Stimulated activated CD8-positive, alpha-beta memory T cell treated with anti-CD3 and anti-CD28 coated beads, Interleukin-2, amount 100 ng/mL, for 48 hours (primary cell): ENCODE measurements at places on chromosomes 2 and 18.
A peak's percentile ranks its signal among the peaks of the same experiment; 100 is the strongest.

GRCh38 chr18:32520771-32521170 is 50.1 kb upstream of the GAREM1 start:
- DNase-seq = no peak

GRCh38 chr18:7035807-7036206 is 81.8 kb downstream of the LAMA1 start:
- DNase-seq = no peak

- DNase-seq = no peak
Observed at GRCh38 chr2:172991031-172991430, 84.6 kb upstream of the MAP3K20 start.

DNA sequence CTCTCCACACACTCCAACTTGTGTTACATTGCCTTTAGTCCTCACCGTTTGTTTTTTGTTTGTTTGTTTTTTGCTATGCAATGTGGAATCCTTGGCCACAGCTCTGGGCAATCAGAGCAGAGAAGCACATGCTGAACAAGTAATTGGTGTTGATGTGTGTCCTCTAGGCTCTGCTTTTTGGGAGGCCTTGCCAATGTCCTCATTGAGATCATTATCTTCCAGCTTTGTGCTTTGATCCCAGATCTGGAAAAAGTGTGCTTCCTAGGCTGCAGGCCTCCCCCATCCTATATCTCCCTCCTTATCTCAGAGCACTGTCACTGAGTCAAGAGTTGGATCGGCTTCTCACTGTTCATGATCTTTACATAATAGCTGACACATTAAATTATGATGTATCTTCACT is 25.9 kb downstream of the OSR1 start:
- DNase-seq = no peak

DNA sequence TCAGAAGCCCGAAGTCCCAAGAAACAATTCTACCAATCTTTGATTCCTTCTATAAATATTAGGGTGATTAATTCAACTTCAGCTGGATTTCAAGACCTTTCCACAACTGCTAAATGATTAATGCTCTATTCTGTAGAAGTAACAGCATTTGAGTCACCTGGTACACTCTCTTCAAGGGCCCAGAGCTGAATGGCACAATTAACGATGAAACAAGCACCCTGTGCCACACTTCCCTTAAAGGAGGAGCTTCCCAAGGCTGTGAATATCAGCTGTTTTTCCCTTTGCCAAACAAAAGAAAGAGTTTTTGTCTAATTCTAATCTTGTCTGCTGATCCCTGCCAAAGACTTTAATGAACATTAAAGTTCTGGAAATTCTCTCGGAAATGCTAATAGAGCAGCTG is 56.0 kb downstream of the BOD1L2 start:
- no peak for DNase-seq

DNA sequence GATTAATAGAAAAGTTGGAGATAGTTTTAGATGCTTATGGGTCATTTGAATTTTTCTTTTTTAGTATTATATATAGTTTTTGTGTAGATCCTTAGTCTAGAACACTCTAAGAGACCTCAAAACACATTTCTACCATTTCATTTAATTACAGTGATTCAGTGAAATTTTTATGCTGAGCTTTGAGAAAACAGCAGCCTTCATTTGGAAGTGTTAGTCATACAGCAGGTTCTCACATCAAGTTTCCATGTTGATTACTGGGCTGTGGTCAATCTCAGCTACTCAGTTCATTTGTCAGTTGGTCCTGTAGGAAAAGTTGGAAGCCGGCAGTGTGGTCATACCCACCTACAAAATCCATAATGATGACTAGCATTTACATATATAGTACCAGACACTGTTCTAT is 37.9 kb downstream of the MAP3K19 start:
- DNase-seq = no peak

GRCh38 chr2:3037196-3038194 is 340.1 kb downstream of the EIPR1 start:
- DNase-seq = no peak

GRCh38 chr2:108260773-108261172 is 21.0 kb downstream of the SULT1C3 start:
- DNase-seq = no peak

- DNase-seq = no peak
Observed at GRCh38 chr2:40507432-40507831, 55.5 kb upstream of the SLC8A1 start.

- no peak for DNase-seq
Observed at GRCh38 chr2:190636361-190636760, 12.5 kb upstream of the NAB1 start.

- no peak for DNase-seq
Observed at GRCh38 chr2:27379383-27379835, 1.1 kb downstream of the ZNF513 start.

DNA sequence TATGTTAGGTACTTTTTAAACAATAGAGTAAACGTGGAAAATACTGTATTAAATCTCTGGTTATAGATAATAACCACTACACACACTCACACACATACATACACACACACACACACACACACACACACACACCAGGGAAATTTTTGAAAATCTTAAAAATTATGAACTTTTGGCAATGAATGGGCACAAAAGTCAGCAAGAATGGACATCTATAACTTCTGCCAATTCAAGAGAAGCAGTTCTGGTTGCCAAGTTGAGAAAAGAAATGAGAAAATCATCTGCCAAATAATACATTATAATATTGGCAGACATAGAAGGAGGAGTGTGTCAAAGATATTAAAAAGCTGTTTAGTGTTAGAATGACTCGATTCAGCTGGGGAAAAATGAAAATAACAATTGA is 42.9 kb upstream of the TMEM178A start:
- DNase-seq = no peak

GRCh38 chr2:105403241-105403782 is 4.5 kb upstream of the FHL2 start:
- no peak for DNase-seq

- DNase-seq = no peak
Observed at GRCh38 chr2:130846686-130847375, 10.1 kb downstream of the ARHGEF4 start.

GRCh38 chr2:21821672-21822227 is 698.0 kb downstream of the TDRD15 start:
- DNase-seq = no peak

DNA sequence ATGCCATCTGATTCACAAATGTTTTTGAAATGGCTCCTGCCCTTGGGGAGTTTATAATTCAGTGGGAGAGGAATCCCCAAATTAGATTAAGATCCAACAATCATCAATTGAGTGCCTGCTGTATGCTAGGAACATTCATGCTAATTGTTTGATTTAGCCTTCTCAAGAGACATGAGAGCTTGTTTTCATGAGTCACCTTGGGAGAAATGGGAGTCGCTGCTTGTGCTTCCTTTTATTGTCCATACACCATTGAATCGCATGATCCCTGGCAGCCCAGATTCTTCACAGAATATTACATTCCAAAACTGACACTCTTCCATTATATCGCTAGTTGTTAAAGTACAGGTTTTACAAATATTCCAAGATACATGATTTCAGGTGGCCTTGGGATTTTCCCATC is 106.0 kb upstream of the MAP3K20 start:
- no peak for DNase-seq

GRCh38 chr18:51153659-51154371 is 43.7 kb downstream of the MEX3C start:
- peak; percentile 43 for DNase-seq

DNA sequence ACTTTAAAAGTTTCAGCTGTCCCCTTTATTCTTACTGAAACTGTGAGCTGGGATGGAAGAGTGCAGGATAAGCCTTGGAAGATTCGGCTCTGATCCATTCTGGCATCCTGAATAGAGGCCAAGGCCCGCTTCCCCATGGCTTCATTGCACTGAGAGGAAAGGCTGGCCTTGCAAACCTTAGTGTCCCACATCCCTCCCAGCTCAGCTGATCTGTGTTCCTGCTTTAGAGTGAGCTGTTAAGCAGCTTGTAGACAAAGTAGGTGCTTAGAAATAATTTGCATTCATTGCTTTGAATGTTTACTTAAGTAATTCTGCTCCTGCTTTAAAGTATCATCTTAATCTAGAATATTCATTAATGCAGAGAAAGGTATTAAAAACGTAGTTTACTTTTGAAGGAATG is 169.6 kb upstream of the BOD1L2 start:
- DNase-seq = no peak

DNA sequence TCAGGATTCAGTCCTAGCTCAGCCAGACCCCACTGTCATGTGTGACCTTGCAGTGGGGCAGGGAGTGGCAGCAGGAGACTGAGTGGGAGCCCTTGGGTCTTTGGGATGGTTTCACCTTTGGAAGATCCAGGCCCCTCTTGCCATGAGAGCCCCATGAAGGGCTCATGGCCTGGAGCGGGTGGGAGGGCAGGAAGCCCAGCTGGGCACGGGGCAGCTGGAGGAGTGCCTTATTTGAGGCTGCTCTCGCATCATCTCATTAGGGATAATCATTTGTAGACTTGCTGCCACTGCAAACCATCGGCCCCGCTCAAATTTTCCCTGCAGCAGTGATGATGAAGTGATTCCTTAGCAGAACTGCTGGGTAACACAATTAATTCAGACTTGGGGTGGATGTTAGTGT is 73.9 kb downstream of the TGOLN2 start:
- no peak for DNase-seq
